ENCODE measurements at places on chromosomes 11 and 22. TPM values are rescaled to one million over a fixed set of nuclear protein-coding genes. Genes with fewer than 3 reads are reported as not detected.

The PNPLA3 gene
- total RNA-seq = 17.5 TPM

The GLYAT gene
- total RNA-seq = not detected

- DNase-seq = no peak
Measured at GRCh38 chr22:45583504-45583903, 80.8 kb downstream of the FBLN1 start.

DNA sequence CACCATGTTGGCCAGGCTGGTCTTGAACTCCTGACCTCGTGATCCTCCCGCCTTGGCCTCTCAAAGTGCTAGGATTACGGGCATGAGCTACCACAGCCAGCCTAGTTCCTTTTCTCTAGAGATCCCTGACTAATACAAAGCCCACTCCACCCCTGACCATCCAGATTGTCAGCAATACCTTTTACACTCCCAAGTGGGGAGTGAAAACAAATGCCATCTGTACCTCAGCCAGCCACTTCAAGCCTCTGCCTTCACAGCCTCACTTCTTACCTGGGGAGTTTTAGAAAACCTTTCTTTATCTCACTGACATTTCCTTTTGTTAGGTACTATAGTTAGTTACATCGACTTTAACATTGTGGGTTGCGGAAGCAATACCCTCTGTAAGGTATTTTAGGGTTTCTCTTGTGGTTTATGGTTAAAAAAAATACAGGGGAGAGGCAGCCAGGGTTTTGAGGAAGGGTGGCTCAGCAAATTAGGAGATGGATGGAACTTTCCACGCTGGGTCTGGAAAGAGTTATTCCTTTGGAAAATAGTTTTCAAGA lies 8.9 kb downstream of the TOM1 start:
- no peak for DNase-seq

DNA sequence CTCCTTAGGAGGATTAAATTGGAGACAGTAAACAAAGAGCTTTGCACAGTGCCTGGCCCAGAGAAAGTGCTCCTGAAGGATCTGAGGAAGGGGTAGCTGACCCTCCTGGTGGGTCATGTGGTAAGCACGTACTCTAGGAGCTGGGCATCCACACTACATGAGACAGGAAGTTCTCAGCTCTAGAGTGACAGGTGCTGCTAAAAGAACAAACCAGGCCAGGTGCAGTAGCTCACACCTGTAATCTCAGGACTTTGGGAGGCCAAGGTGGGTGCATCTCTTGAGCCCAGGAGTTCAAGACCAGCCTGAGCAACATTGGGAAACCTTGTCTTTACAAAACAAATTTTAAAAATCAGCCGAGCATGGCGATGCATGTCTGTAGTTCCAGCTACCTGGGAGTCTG lies 13.1 kb downstream of the SLC43A1 start:
- no peak for DNase-seq

GRCh38 chr11:69637198-69637940 lies 3.6 kb upstream of the CCND1 start:
- peak; percentile 21 for DNase-seq

GRCh38 chr11:32571039-32571438 lies 12.6 kb upstream of the EIF3M start:
- DNase-seq = no peak

- no peak for DNase-seq
Measured at GRCh38 chr11:78429660-78430059, 12.0 kb upstream of the GAB2 start.

The OR6X1 gene
- not detected for total RNA-seq

- no peak for DNase-seq
Measured at GRCh38 chr11:102632026-102632425, 6.9 kb upstream of the MMP20 start.

The APLNR gene
- 5.3 TPM for total RNA-seq

DNA sequence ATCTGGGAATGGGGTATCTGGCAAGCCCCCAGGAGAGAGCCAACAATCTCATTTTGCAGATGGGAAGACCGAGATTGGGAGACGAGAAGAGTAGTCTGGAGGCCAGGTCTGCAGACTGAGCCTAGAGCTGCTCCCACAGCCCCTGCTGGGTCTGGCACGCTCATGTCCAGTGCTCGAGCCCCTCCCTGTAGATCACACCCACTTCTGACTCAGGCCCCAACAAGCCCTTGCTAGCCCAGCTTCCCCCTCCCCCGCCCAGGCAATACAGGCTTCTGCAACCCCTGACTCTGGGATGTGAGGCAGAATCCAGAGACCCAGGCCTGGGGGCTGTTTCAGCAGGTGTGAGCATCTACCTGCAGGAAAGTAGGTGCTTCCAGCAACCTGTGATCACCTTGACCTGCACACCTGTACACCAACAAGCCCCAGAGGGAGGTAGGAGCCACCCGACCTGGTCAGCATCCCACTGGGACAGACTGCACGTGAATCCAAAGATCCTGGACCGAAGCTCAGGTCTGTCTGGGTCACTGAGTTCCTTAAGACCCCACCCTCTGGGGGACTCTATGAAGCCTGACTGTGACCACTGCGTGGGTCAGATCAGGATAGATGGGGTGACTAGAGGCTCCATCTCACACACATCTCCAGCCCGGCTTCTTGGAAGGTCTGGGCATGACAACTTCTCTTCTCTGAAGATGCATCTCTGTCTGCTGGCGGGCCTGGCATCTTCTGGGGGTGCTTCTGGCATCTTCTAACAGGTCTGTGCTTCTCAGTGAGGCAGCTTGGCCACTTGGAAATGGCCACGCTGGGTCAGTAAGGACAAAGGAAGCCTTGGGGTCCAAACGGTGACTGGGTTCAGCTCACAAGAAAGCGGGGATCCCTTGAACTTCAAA lies 29.3 kb downstream of the LINC01488 start:
- DNase-seq = no peak

GRCh38 chr11:61700212-61700611 lies 20.0 kb downstream of the DAGLA start:
- DNase-seq = no peak

DNA sequence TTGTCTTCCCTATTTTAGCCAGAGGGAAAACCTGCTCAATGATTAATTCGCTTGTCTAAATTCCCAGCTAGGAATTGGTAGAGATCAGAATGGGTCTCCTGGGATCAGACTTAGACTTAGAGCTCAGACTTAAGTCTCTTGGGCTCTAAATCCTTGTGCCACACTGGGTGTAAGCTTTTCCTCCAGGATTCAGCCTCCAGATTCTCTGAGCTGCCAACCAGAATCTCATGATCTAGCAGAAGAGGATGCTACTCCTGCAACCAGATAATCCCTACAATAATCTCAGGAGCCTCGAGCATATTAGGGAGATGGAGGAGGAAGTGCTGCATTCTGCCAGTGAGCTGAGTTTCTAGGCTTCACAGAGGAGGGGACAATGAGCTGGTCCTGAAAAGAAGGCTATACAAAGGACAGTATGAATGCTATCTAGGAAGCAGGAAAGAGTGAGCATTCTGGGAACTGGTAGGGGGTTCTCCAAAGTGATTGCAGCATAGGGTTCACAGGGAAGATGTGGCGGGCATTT lies 211.6 kb upstream of the SESN3 start:
- no peak for DNase-seq

The RBM7 gene
- total RNA-seq = 25.7 TPM

- DNase-seq = no peak
Measured at GRCh38 chr11:130051082-130051481, 18.6 kb upstream of the APLP2 start.

The OR8D4 gene
- total RNA-seq = not detected

The PRG3 gene
- not detected for total RNA-seq

The KRTAP5-11 gene
- not detected for total RNA-seq

DNA sequence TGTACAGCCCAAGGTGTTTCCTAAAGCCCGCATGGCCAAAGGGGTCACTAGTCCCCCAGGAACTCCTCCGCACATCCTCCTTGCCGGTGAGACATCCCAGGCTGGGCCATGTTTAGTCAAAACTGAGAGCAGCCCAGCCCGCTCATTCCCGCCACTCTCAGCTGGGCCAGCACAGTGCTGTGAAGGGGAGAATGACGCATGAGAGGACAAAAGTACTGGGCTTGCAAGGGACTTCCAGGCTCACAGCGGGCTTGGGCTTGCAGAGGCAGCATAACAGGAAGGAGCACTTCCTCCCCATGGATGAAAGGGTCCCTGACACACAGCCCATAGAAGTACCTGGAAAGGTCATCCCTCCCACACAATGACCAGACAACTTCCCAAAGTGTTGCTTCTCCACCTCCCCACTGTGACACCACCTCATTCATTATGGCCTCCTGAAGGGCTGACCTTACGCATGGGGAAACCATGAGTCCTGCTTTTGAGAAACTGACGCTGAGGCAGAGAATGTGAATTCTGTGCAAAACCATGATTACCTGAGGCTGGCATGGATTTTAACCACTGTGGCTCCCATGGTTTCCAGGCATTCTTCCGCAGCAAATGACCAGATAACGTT lies 19.1 kb downstream of the ETS1 start:
- no peak for DNase-seq

The FOLR2 gene
- 5.7 TPM for total RNA-seq

The DMC1 gene
- total RNA-seq = 4.5 TPM

DNA sequence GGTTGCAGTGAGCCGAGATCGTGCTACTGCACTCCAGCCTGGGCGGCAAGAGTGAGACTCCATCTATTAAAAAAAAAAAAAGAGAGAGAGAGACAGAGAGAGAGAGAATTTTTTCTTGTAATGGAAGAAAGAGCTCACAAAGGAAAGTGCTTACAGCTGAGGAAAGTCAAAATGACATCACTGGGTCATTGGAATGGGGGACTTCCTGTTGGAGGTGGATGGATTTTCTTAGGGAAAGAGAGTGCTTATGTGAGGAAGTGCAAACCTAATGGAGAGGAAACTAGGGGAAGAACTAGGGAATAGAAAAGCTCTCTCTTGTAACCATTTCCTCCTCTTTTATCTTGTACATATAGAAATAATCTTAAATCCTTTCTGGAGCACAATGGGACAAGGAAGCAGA lies 6.3 kb upstream of the PIWIL4 start:
- no peak for DNase-seq

The MICAL2 gene
- total RNA-seq = 14.3 TPM

The TXNRD2 gene
- 15.5 TPM for total RNA-seq

DNA sequence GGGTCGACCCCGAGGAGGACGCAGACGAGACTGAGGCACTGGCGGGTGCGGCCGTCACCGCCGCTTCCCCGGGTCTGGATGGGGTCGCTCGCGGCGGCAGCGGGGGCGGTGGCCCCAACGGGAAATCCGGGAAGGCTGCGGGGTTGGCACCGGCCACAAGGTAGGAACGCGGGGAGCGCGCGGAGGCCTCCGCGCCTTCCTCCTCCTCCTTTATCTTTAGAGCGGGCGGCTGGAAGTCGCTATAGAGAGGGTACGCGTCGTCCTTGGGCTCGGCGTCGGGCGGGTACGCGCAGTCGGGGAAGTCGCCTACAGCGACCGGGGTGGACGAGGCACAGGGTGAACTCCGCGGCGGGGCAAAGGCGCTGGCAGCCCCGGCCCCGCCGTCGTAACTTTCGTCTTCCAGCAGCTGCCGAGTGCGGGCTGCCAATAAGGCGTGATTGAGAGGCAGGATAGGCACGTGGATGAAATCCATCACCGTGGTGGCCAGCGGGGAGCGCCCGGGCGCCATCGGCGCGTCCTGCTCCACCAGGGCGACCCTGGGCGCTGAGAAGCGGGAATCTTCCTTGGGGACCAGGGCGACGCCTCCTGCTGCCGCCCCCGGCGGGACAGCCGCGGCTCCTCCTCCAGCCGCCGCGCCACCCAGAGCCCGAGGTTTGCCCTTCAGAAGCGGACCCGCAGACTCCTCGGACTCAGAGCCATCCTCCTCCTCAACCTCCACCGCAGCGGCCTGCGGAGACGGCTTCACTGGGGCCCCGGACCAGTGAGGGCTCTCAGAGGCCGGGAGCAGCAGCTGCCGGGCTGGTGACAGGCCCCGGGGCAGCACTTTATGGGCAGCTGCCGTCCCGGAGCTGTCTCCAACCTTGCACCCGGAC lies 1.7 kb downstream of the PGR start:
- peak; percentile 37 for DNase-seq

The ZNF202 gene
- total RNA-seq = 14.7 TPM

DNA sequence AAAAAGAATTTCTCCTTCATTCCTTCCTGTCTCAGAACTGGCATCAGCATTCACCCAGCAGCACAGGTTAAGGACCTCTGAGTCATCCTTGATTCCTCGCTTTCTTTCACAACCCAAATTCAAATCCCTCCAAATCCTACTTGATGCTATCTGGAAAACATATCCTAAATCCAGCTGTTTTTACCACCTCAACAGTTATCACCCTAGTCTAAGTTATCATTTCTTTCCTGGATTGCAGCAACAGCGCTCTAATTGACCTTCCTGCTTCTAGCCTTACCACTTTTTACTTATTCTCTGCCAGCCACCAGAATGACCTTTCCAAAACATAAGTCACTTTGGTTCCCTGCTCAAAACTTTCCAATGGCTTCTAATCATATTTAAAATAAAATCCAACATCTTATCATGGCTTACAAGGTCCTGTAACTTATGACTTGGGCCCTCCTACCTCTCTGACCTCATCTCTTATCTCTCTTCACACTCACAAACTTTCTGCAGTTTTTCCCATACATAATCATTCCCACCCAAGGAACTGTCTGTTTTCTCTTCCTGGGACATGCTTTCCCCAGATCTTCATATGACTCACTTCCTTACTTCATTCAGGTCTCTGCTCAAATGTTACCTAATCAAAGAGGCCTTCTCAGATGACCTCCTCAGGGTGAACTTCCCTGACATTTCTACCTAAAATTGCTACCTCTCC lies 119.4 kb downstream of the TTC28 start:
- no peak for DNase-seq

DNA sequence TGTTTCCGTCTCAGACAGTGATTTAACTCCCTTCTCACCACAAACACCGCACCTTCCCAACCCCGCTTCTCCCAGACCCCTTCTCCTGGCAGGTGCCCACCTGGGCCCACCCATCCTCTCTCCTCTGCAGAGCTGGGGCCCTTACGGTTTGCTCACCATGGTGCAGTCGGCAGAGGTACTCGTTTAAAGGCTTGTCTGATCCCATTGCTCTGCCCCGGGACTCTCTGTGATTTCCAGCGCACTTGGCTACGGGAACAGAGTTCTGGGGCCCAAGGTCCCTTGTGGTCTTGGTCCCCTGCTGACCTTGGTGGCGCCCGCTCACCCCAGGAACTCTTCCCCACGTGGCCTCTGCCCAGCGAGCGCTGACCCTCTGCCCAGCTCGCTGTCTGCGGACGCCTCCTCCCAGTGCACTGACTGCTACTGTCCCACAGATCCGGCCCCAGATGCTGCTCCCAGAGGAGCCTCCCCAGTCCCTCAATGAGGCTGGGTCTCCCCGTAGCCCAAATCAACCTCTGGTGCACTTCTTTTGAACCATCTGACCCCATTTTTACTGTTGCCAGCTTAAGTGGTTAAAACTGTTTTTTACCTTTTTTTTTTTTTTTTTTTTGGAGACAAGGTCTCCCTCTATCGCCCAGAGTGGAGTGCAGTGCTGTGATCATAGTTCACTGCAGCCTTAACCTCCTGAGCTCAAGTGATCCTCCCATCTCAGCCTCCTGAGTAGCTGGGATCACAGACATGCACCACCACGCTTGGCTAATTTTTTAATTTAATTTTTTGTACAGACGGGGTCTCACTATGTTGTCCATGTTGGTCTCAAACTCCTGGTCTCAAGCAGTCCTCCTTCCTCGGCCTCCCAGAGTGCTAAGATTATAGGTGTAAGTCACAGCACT lies 21.3 kb upstream of the CTSD start:
- no peak for DNase-seq

Data from frontal cortex (tissue), 4 donors.